ENCODE measurements at places on chromosomes 7 and 10. TPM values are rescaled to one million over a fixed set of nuclear protein-coding genes. Genes with fewer than 3 reads are reported as not detected.

Gene NUTM2B
- total RNA-seq, result 0.30 TPM

Gene DKK1
- total RNA-seq, result 5.0 TPM

Gene TAS2R4
- 3.1 TPM for total RNA-seq

Gene COL13A1
- 10.1 TPM for total RNA-seq

Gene TRUB1
- 21.1 TPM for total RNA-seq

Gene PPA1
- 88.6 TPM for total RNA-seq

Gene EEPD1
- 12.2 TPM for total RNA-seq

Gene REPIN1
- total RNA-seq, result 21.1 TPM

Gene MKX
- total RNA-seq, result 4.0 TPM

Gene SPDYE2
- not detected for total RNA-seq

Gene LDB3
- 25.0 TPM for total RNA-seq

Gene SLC18A3
- total RNA-seq, result not detected
